ENCODE measurements at places on chromosomes 13 and 19.

DNA sequence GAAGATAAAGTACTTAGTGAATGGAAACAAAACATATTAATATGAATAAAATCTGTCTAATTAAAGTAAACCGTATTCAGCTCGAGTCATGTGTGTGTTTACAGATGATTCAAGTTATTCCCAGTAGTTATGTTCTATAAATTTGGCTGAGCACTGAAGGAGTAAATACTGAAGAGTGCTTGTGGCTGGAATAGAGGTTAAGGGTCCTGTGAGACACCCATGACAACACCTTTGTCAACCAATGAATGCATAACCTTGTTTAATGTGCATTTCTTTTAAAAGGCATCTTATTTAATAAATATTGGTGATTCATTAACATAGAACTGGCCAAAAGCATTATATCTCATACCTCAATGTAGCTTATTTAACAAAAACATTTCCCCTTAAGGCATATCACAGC, 577.8 kb upstream of the SLITRK5 start:
- DNase-seq = no peak

GRCh38 chr13:114015969-114016295, 42.1 kb upstream of the C13orf46 start:
- DNase-seq = no peak

DNA sequence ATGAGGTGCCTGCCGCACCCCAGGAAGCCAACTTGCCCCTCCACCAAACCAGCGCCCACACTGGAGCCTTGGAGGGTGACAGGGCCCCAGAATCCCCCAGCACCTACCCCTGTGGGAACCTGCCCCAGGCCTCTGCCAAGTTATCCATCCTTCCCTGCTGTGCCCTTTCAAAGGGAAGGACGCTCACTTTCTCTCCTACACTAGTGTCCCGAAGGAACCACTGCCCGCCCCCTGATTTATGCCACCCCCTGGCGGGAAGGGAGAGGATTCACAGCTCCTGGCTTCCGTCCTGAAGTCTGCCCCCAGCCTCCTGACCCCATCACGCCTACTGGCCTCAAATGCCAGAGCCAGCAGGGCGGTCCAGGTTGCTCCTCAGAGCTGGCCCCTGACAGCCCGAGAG, 1.4 kb downstream of the EVI5L start:
- DNase-seq = no peak

GRCh38 chr13:112562786-112563383, 25.1 kb downstream of the TUBGCP3 start:
- no peak for DNase-seq

DNA sequence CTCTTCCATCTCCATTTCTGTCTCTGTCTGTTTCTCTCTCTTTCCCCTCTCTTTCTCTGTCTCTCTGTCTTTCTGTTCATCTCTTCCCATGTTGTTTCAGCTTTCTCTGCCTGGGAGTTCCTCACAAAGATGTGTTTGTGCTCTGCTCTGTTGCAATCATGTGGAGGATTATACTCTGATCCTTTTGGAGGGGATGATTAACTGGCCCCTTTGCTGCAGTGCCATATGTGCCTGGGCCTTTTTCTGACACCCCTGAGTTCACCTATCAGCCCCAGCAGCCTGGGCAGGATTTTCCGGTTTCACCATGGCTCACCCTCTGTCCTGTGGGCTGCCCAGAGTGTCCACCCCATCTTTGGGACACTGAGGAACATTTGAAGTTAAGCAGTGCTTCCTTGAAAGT, 9.0 kb upstream of the TEX26 start:
- no peak for DNase-seq

DNA sequence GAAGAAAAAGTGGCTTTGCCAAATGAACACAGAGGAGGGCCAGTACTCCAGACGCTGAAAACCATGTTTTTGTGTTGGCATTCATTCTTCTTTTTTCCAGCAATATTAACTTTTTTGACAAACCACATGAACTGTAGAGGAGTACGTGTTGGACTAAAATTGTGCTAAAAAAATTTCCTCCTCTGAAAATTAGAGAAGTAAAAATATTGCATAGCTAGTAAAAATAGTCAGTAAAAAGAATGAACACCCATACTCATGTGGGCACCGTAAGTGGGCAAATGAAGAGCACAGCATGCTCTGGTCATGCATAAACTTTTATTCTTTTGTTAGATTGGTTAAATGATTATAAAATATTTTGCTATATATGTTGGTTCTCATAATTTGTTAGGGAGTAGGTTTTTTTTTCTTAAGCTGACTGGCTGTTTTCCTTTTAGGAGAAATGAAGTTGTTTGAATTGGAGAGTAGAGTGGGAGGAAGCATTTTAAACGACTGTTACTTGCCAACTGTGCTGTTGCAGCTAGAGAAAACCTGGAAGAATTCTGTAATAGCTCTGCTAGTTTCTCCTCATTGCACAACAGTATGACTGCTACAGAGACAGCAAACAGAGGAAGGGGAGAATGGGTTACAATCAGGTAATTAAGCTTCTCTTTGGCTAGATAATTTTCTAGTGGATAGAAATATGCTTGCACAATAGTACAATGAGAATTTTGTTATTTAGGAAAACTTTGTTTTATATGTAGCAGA, 222.4 kb downstream of the KCTD12 start:
- no peak for DNase-seq

GRCh38 chr13:39941911-39942551, 286.6 kb downstream of the COG6 start:
- no peak for DNase-seq

DNA sequence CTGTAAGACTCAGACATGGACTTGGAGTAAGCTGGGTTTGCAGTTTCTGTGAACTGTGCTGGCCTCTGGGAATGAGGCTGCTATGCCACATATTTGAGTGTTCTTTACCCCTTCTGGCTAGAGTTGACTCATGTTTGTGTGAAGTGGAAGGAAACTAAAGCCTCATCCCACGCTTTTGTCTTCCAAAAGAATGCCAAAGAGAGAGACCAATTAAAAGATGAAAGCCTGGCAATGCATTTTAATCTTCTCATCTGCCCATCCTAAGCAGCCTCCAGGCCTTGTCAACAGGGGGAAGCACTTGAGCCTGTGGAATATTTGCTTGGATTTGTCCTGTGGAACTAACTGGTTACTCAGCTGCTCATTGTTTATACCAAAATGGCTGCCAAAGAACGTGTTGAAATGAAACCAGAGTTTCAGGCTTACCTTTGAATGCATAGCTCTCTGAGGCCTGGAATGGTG, 49.1 kb downstream of the LMO7 start:
- DNase-seq = no peak
